WTC11 (cell line): ENCODE measurements at places on chromosomes 3 and 15. TPM values are rescaled to one million over a fixed set of nuclear protein-coding genes. Genes with fewer than 3 reads are reported as not detected.

GHSR gene
- total RNA-seq: not detected in 3 replicates

SOX14 gene
- 0.34 to 0.78 TPM (median 0.70 TPM) in 3 replicates for total RNA-seq

CACNA2D3 gene
- 4.0 to 5.0 TPM (median 4.9 TPM) in 3 replicates for total RNA-seq

GOLGA6D gene
- 2.1 to 2.6 TPM (median 2.6 TPM) in 3 replicates for total RNA-seq

CDHR4 gene
- total RNA-seq: 0.17 to 0.69 TPM (median 0.39 TPM) in 3 replicates

SUSD5 gene
- total RNA-seq: 1.2 to 1.6 TPM (median 1.5 TPM) in 3 replicates

FSIP1 gene
- total RNA-seq: 0.55 to 0.61 TPM (median 0.60 TPM) in 3 replicates

DNA sequence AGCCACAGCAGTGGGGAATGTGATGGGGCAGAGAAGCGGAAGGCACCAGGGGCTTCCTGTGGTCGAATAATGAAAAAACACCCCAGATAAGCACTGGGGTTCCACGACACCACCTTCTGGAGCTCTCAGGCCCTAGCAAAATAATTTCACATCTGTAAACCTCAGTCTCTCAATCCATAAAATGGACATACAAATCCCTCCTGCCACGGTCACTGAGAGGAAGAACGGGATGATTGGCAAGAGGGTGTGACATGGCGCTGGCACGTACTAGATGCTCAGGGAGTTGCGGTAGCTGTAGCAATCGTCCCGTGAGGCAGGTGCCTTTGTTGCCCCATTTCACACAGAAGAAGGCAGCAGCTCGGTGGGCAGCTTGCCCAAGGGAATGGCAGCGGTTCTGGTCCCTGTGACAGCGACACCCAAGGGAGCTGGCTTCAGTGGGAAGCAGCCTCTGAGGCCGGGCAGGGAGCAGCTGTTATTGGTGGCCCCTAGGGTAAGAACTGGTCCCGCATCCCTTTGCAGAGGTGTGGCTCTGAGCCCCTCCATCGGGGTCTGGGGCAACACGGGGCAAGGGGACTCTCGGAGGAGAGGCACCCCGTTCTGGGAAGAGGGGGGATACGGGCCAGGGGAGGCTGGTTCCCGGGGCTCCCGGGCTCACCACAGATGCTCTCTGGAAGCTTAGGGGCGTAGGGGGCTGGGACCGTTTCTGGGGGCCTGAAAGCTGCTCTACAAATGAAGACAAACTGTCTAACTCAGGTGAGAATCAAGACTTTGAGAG lies 114.0 kb upstream of the ALDH1A3 start:
- H3K27ac ChIP-seq: no peak overlapping the region
- peak; percentile 5 for DNase-seq
- H3K4me1 ChIP-seq: peaks cover 15% of the 10 kb centered on the region
- no peaks in the 10 kb centered on the region for H3K27me3 ChIP-seq
- H3K4me3 ChIP-seq: no peak overlapping the region

DNA sequence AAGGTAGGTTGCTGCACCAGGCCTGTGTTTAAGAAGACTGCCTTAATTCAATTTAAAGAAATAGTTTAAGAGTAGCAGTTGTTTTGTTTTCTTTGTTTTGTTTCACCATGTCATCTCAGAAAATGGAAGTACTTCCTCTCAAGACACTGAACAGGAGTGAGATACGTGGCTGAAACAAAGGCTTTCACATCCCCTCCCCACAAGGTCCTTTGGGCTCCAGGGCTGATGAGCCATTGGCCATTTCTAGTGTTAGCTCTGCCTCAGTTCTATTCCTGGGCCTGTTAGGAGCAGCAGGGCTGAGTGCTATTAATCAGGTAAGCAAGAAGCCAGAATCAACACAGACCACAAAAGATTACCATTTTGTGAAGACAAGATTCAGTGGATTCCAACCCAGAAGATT lies 132.8 kb downstream of the KCNAB1 start:
- no peaks in the 10 kb centered on the region for H3K27me3 ChIP-seq
- DNase-seq: no peak
- H3K4me1 ChIP-seq: peaks cover 2% of the 10 kb centered on the region
- H3K36me3 ChIP-seq: no peaks in the 10 kb centered on the region
- no peak overlapping the region for H3K4me3 ChIP-seq

DNA sequence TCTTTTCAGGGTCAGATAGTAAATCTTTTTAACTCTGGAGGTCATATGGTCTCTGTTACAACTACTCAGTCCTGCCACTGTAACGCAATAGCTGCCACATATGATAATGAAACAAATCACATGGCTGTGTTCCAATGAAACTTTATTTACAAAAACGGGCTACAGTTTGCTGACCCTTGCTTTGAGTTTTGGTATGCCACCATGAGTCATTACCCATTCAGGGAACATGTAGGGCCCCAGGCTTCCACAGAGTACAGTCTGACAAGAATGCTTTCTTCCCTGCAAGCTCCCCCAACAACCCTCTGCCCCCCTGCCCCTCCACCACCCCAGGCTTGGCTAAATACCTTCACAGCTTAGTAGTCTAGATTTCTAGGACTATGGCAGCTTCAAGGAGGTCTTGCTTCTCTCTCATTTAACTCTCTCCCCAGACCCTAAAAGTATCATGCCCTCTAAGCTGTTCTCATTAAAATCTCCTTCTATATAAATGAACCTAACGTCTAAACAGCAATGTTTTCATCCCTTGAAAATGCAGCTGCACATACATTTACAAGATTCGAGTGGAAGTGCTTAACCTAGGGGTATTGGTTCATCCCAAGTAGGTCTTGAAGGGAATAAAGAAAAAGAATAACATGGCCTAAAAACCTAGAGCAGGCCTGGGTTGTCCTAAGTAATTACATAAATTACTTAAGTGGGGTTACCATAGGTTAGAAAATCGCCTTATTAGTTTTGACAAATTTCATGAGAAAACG lies 117.8 kb upstream of the PRICKLE2 start:
- H3K36me3 ChIP-seq: no peaks in the 10 kb centered on the region
- H3K4me3 ChIP-seq: no peak overlapping the region
- H3K27me3 ChIP-seq: no peaks in the 10 kb centered on the region
- H3K27ac ChIP-seq: no peak overlapping the region
- H3K4me1 ChIP-seq: peaks cover 47% of the 10 kb centered on the region
